ENCODE measurements at places on chromosomes 2 and 18.

DNA sequence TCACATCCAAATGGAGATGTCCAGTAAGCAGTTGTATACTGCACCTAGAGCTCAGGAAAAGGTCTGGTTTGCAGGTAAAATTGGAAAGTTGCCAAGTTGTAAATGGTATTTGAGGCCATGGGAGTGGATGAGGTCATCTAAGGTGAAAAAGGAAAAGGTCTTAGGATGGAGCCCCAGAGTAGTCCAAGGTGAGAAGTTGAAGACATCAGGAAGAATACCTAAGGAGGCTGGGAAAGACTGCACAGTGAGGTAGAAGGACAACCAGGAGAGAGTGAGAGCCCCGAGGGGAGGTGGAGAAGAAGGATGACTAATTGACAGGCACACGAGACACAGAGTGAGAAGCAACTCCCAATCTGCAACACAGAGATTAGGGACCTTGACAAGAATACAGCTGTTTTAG lies 10.7 kb downstream of the DPP4 start:
- H3K4me3 ChIP-seq, result no peak overlapping the region
- H3K27ac ChIP-seq, result no peak overlapping the region
- peaks cover under 1% of the 10 kb centered on the region for H3K4me1 ChIP-seq
- DNase-seq, result no peak
- no peaks in the 10 kb centered on the region for H3K27me3 ChIP-seq
- no peaks in the 10 kb centered on the region for H3K36me3 ChIP-seq

GRCh38 chr2:142694282-142694681 lies 183.2 kb upstream of the KYNU start:
- no peaks in the 10 kb centered on the region for H3K36me3 ChIP-seq
- no peak for DNase-seq
- no peak overlapping the region for H3K4me3 ChIP-seq
- no peaks in the 10 kb centered on the region for H3K27me3 ChIP-seq
- no peak overlapping the region for H3K27ac ChIP-seq

DNA sequence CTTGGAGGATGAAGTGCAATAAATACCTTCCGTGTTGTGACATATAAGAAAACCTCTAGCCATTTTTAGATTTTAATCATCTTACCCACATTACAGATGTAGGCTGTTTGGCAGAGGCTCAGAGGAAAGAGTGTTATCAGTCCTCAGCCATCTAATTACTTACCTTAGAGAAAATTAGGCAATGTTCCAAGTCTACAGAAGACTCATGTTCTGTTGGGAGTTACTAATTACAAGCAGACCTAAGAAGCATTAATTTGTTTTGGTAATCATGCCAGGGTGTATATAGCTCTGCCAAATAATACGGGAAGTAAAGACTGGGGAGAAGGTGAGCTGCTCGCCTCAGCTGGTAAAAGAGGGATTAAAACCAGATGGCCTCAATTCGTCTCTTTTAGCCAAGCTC lies 125.8 kb upstream of the PGAP1 start:
- no peak for DNase-seq
- H3K4me3 ChIP-seq, result no peak overlapping the region
- H3K36me3 ChIP-seq, result no peaks in the 10 kb centered on the region
- no peak overlapping the region for H3K27ac ChIP-seq
- no peaks in the 10 kb centered on the region for H3K4me1 ChIP-seq

- no peak overlapping the region for H3K4me3 ChIP-seq
- no peaks in the 10 kb centered on the region for H3K27me3 ChIP-seq
- no peak for DNase-seq
- peaks cover 23% of the 10 kb centered on the region for H3K4me1 ChIP-seq
- no peak overlapping the region for H3K27ac ChIP-seq
- H3K36me3 ChIP-seq, result no peaks in the 10 kb centered on the region
Observed at GRCh38 chr2:38362232-38362631, 14.8 kb downstream of the ATL2 start.

DNA sequence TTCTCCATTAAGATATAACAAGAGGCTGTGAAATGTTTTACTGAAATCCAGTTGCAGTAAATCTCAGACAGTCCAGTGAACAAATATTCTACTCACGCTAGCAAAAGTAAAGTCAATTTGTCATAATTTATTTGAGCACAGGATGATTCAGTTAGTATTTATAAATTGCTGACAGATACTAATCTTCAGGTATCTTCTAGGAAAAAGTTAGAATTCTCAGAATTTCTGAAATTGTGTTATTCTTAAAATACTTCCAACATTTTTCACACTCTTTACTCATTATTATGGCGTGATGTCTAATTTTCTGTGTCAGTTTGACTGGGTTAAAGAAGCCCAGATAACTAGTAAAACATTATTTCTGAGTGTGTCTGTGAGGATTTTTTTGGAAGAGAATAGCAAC lies 460.2 kb upstream of the ACVR2A start:
- no peaks in the 10 kb centered on the region for H3K36me3 ChIP-seq
- no peak overlapping the region for H3K4me3 ChIP-seq
- no peaks in the 10 kb centered on the region for H3K27me3 ChIP-seq
- no peaks in the 10 kb centered on the region for H3K4me1 ChIP-seq

DNA sequence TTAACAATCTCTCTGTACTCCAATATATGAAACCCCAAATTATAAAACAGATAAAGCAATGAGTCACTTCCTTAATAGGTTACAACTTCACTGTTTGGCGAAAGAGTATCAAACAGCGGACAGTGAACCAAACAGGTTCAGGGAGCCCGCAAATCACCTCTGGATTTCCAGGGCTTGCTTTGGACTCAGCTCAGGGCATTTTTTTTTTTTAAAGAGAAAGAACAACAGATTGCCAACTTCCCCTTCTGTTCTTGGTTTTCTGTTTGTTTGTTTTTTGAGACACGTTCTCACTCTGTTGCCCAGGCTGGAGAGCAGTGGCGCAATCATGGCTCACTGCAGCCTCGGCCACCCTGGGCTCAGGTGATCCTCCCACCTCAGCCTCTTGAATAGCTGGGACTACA lies 52.7 kb downstream of the ABCB11 start:
- H3K36me3 ChIP-seq, result no peaks in the 10 kb centered on the region
- H3K4me1 ChIP-seq, result no peaks in the 10 kb centered on the region
- DNase-seq, result peak; percentile 57
- H3K4me3 ChIP-seq, result no peak overlapping the region
- no peak overlapping the region for H3K27ac ChIP-seq
- no peaks in the 10 kb centered on the region for H3K27me3 ChIP-seq

DNA sequence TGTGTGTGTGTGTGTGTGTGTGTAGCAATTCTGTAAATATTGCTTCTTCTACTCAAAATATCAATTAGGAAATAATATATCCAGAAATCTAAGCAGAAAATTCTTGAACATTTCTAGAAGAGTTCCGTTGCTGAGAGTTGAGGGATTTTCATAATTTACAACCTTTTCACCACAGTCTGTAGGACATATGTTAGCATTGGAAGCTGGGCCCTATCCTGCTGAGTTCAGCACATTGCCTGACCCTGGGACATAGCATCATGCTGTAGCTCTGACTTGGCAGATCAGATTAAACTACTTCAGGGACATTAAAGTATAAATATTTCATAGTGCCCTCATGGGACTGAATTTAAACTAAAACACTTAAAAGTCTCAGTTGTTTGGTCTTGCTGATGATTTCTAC lies 129.2 kb upstream of the KCNH7 start:
- no peaks in the 10 kb centered on the region for H3K27me3 ChIP-seq
- H3K4me1 ChIP-seq, result no peaks in the 10 kb centered on the region
- H3K4me3 ChIP-seq, result no peak overlapping the region

GRCh38 chr2:226114436-226114835 lies 685.2 kb downstream of the IRS1 start:
- no peak overlapping the region for H3K27ac ChIP-seq
- no peaks in the 10 kb centered on the region for H3K27me3 ChIP-seq
- peaks cover 35% of the 10 kb centered on the region for H3K4me1 ChIP-seq

- no peaks in the 10 kb centered on the region for H3K36me3 ChIP-seq
- peaks cover 58% of the 10 kb centered on the region for H3K4me1 ChIP-seq
- no peak overlapping the region for H3K27ac ChIP-seq
Observed at GRCh38 chr2:269356-270030, 4.7 kb downstream of the ACP1 start.

DNA sequence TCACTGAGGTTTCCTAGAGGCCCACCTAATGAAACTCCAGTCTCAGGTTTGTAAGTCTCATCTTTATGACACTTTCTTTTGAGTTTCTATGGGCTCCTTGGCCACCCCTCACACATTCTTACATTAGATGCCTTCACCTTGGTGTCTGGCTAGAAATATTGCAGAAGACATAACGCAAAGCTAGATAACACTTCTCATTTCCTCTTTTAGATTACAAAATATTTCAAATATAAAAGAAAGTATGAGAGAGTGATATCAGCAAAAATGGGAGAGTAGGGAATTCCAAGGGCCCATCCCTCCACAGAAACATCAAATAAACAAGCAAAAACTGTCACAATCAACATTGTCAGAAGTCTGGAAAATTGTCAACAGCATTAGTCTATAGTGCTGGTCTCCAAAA lies 43.3 kb upstream of the ZCCHC2 start:
- no peaks in the 10 kb centered on the region for H3K36me3 ChIP-seq
- H3K27me3 ChIP-seq, result no peaks in the 10 kb centered on the region
- no peak overlapping the region for H3K27ac ChIP-seq
- no peak for DNase-seq

GRCh38 chr2:226187616-226188015 lies 612.0 kb downstream of the IRS1 start:
- H3K4me3 ChIP-seq, result no peak overlapping the region
- H3K27ac ChIP-seq, result no peak overlapping the region
- no peaks in the 10 kb centered on the region for H3K27me3 ChIP-seq
- peak; percentile 30 for DNase-seq
- H3K4me1 ChIP-seq, result peaks cover 4% of the 10 kb centered on the region

GRCh38 chr2:16765356-16765755 lies 99.7 kb upstream of the CYRIA start:
- no peak overlapping the region for H3K27ac ChIP-seq
- H3K4me3 ChIP-seq, result no peak overlapping the region
- H3K4me1 ChIP-seq, result peaks cover 24% of the 10 kb centered on the region
- no peaks in the 10 kb centered on the region for H3K27me3 ChIP-seq
- no peak for DNase-seq
